Activated CD4-positive, alpha-beta T cell treated with anti-CD3 and anti-CD28 coated beads for 48 hours (primary cell): ENCODE measurements at places on chromosomes 1 and 21.
A peak's percentile ranks its signal among the peaks of the same experiment; 100 is the strongest.

GRCh38 chr1:236164273-236164672, 21.9 kb downstream of the GPR137B start:
- DNase-seq: no peak

- no peak for DNase-seq
These were observed 195.8 kb downstream of the TPR start for GRCh38 chr1:186179231-186179630.

DNA sequence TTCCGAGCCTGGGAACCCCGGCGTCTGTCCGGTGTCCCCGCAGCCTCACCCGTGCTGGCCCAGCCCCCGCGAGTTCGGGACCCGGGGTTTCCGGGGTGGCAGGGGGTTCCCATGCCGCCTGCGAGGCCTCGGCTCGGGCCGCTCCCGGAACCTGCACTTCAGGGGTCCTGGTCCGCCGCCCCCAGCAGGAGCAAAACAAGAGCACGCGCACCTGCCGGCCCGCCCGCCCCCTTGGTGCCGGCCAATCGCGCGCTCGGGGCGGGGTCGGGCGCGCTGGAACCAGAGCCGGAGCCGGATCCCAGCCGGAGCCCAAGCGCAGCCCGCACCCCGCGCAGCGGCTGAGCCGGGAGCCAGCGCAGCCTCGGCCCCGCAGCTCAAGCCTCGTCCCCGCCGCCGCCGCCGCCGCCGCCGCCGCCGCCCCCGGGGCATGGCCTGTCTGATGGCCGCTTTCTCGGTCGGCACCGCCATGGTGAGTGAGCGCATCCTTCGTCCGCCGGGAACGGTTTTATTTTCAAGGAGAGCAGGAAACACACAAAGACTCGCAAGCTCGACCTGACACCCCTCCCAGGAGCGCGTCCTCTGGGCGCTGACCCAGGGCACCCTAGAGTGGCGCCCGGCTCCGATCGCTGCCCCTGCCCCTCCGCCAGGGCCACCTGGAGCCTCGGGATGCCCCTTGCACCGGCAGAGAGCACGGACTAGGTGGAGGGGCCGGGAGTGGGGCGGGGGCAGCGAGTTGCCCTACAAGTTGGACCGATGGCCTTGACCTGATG, at the start of gene ABCG1:
Gene ABCG1, plus strand, starts transcription at position 305 of the 770 bp plus-strand sequence. Its CDS starts 123 bp downstream, at position 428.
- peak; percentile 59 for DNase-seq

DNA sequence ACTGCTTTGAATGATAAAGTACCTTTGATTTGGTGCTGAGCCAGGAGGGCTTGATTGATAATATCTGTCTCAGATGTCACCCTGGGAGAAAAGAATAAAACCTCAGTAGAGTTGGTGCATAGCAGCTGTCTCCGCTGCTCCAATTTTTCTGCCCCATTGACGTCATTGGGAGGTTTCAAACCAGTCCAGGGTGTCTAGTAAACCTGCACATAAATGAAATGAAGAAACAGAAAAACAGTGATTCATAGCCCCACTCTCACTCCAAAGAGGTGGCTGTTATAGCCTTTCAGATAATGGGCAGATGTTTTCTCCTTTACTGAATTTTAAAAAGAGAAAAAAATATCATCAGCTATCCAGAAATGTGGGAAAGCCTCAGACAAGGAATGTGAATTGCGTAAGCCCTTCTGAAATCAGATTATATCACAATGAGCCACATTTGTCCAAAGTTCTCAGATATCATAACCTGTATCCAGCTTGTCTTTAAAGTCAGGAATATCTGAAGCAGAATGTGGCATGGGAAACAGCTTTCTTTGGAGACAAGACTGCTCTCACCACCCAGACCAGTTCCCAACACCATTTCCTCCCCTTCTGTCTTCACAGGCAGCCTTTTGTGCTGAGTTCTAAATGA, 351.3 kb upstream of the SGIP1 start:
- peak; percentile 62 for DNase-seq

DNA sequence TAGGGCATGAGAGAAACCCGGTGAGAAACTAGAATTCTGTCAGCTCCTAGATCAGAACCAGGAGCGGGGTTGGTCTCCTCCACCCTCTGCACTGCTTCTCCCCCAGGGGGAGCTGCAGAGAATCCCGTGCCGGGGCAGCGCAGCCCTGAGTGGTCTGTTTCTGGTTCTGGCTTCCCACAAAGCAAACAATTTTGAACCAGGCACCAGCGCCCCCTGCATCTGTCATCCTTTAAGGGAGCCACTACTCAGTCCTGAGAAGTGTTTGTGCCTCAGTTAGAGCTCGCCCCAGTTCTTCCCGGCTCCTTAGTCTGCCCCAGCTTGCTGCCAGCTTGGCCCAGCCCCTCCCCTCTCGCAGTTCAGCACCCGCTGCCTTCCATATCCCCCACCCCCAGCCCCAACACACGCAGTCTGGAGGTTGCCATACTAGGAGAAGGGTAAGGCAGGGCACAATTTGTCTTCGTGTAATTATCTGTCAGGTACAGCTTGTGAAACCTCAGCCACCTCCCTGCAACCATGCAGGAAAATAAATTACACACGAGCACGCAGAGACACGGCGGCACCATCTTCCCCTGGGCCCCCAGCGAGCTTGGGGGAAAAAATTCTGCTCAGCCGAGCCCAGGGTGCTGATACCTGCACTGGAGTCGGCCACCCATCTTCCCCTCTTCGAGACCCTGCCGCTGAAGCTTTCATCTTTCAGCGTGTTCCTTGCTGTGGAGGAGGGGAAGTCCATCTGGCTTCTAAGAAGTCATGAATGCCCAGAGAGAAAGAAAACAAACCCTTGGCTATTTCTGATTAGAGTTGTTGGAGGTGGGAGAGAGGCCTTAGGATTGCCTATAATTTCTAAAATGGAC, 62.6 kb upstream of the CD1D start:
- DNase-seq: peak; percentile 63

- DNase-seq: no peak
These were observed 135.3 kb upstream of the EDN2 start for GRCh38 chr1:41619511-41620364.

- DNase-seq: no peak
These were observed 17.3 kb upstream of the RASAL2 start for GRCh38 chr1:178076607-178077006.

GRCh38 chr1:74343216-74343615, 108.0 kb downstream of the TNNI3K start:
- no peak for DNase-seq

DNA sequence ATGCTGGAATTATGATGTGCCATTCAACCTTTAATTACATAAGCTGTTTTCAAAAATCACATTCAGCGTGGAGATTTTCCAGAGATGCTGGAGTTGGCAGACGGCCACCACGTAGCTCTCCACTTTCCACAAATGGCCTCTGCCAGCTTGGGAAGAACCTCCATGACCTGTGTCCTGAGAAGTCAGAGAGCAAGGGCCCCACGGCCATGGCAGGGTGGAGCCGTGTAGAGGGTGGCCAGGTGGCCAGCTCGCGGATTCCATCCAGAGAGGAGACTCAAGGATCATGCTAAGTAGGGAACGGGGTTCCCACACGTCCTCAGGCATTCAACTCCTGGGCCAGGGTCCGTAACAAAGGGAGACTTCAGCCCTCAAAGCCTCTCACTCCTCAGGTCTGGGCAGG, 1.3 kb upstream of the GALE start:
- DNase-seq: no peak

DNA sequence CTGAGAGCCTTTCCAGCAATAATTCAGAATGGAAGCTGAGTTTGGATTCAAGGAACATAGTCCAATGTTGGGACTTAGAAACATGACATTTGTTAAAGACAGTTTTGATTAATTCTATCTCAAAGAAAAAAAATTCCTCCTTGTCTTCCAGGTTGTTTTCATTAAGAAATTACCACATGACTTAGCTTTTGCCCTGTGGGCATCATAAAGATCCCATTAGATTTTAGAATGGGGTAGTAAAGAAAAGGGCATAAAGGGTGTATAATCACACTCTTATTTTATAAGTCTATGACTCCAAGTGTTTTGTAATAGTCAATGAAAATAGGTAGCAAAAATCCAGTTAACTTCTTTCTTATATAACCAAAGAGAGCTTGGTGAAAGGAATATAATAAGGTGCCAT, 14.3 kb upstream of the PRKAA2 start:
- DNase-seq: no peak

GRCh38 chr1:159798893-159799292, 3.3 kb upstream of the FCRL6 start:
- peak; percentile 48 for DNase-seq

DNA sequence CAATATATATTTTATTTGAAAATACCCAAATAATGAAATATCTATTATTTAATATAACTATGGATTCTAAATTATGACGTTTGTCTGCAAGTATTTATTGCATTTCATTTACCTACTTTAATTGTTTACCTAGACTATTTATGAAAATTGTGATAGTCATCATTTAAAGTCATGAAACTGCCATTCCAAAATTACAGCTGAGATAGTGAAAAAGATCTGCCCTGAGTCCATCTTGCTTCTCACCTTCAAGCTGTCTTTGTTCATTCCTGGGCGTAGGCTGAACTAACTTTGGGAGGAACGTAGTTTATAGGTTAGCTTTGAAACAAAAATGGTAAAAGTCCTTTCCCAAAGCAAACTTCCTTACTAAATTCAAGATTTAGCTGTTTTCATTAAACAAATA, 12.4 kb upstream of the HPDL start:
- no peak for DNase-seq

GRCh38 chr1:154546264-154547063, 12.0 kb downstream of the UBE2Q1 start:
- DNase-seq: peak; percentile 75

DNA sequence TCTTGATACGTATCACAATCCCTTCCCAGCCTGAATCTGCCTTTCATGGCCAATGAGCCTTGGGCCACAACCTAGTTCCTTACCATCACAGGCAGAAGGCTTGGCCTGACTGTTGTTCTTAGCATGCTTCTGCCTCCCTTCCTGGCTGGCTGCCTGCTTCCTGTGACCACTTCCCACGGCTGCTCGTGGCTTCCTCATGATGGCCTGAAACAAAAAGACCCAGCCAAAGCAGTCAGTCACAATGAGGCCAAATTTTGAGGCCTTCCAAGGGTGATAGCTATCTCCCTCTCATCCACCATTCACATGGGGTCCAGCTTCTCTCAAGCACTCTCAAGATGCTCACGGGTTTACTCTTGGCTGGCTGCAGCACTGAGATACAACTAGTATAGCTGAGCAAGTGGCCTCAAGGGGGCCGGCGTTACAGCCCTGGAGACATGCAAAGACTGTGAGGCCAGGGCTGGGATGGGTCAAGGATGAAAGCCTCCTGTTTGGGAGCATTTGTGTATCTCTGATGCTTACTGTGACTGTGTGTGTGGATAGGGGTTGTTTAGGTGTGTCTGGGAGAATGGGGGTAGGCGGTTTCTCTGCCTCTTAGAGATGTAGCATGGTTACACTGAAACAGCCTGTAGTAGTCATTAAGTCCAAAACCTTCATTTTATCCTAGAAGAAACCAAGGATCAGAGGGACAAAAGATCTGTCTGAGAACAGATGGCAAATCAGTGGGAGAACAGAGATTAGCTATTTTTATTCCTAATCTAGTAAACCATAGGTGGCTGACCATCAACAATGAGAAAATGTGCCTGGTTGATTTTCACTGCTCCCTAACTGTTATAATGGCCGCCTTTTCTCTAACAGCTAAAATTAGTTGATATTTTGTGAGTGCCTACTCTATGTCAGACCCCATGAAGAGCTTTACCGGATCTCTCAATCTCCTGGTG, 5.4 kb upstream of the TOE1 start:
- DNase-seq: no peak

DNA sequence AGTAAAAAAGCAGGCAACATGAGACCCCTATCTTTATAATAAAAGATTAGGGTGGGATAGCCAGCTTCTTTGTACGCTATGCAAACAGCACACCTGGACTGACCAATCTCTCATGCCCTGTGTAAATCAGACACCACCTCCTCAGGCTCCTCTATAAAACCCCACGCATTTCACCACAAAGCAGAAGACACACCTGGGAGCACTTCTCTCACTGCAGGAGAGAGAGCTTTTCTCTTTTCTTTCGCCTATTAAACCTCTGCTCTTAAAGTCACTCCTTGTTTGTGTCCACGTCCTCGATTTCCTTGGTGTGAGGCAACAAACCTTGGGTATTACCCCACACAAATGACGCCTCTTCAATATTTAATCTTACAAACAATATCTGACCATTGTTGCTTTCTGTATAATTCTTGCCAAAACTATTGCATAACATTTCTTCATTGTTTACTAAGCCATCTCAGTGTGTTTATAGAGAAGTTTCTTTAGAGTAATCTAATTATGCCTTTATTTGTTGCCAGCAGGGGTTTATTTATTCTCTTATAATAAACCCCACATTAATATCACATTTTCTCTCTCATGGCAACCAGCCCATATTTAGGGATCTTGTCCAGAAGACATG, 31.6 kb upstream of the NUF2 start:
- DNase-seq: no peak

DNA sequence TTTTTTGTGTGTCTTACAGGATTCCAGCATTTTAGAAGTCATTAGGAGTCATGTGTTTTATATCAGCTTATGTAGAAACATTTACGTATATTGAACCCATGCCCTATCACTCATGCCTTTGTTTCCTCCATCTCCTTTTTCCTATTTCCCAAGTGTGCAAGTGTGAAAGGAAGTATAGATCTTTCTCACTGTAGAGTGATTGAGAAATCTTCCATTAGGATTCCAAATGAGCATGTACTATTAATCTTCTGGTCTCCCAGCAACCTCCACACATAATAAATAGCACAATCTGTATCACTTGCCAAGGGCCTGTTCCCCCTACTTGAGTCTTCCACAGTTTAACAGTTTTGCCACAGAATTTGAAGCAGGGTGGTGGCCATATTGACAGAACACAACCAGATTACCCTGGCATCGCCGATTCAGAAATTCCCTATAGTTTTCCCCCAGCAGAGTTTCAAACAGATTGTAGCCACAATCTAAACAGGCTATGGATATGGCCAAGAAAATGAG, 1052.8 kb downstream of the TTLL7 start:
- no peak for DNase-seq

GRCh38 chr1:227280836-227281235, 37.5 kb downstream of the CDC42BPA start:
- no peak for DNase-seq

- no peak for DNase-seq
These were observed 7.8 kb downstream of the MORN1 start for GRCh38 chr1:2383576-2383975.

- peak; percentile 48 for DNase-seq
These were observed 5.8 kb upstream of the FAM167B start for GRCh38 chr1:32241001-32241763.

DNA sequence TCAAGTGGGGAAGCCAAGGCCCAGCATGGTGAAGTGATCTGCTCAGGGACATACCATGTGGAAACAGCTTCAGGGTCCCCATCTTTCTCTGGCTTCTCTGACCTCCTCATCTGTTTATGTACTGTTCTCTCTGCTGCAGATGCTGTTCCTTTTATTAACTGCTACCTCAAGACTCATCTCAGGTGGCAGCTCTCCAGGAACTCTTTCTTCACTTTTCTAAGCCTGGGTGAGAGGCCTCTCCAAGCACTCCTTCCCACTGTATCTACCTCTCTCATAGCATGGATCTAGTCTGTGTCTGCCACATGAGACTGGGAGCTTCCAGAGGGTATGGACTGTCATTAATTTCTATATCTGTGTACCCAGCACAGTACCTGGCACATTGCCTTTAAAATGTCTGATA, 73.4 kb upstream of the PPM1J start:
- DNase-seq: no peak
